ENCODE measurements at places on chromosomes 6 and 20. TPM values are rescaled to one million over a fixed set of nuclear protein-coding genes. Genes with fewer than 3 reads are reported as not detected.

The MAS1 gene
- total RNA-seq = not detected

The DPM1 gene
- 37.5 TPM for total RNA-seq

The METTL24 gene
- 2.0 TPM for total RNA-seq

The GFOD1 gene
- total RNA-seq = 28.7 TPM

The GHRH gene
- not detected for total RNA-seq

The DPPA5 gene
- not detected for total RNA-seq

The HIVEP2 gene
- total RNA-seq = 14.5 TPM

The RNF144B gene
- total RNA-seq = 52.3 TPM

The MTO1 gene
- 12.5 TPM for total RNA-seq

The SIRPB1 gene
- total RNA-seq = 0.43 TPM

The ZFP64 gene
- total RNA-seq = 3.4 TPM

The RBPJL gene
- not detected for total RNA-seq

The RFX6 gene
- not detected for total RNA-seq

The VSTM2L gene
- 1.1 TPM for total RNA-seq

The FAM209B gene
- total RNA-seq = not detected

The FAM162B gene
- not detected for total RNA-seq

The TRAM2 gene
- 32.6 TPM for total RNA-seq

The C20orf96 gene
- 0.32 TPM for total RNA-seq

The BICRAL gene
- 9.7 TPM for total RNA-seq

The UCKL1 gene
- total RNA-seq = 95.4 TPM

The ALDH8A1 gene
- not detected for total RNA-seq

The SYNDIG1 gene
- 13.7 TPM for total RNA-seq

The FLRT3 gene
- not detected for total RNA-seq

The ABHD16B gene
- total RNA-seq = not detected

The PROKR2 gene
- total RNA-seq = not detected

The NEURL2 gene
- total RNA-seq = 4.0 TPM

The OPN5 gene
- total RNA-seq = not detected

The MTFR2 gene
- not detected for total RNA-seq

The DACT2 gene
- total RNA-seq = not detected

The IL17A gene
- total RNA-seq = not detected

The HLA-DQB1 gene
- total RNA-seq = 3.5 TPM

The POM121L2 gene
- total RNA-seq = not detected

The LCA5 gene
- total RNA-seq = 7.2 TPM

The SSTR4 gene
- total RNA-seq = not detected

The MEI4 gene
- not detected for total RNA-seq

The ZNF165 gene
- total RNA-seq = not detected

The SLC17A3 gene
- total RNA-seq = not detected

The BTBD3 gene
- 12.9 TPM for total RNA-seq
